Stimulated activated CD8-positive, alpha-beta memory T cell treated with anti-CD3 and anti-CD28 coated beads, Interleukin-4, amount 100 ng/mL, for 1 hour (primary cell): ENCODE measurements at places on chromosomes 13 and 19.

- DNase-seq = no peak
Measured at GRCh38 chr13:110560601-110561343, 750 bp downstream of the RAB20 start.

- DNase-seq = no peak
Measured at GRCh38 chr19:35845215-35846037, 6.9 kb downstream of the NPHS1 start.

GRCh38 chr13:39815345-39816111, 160.1 kb downstream of the COG6 start:
- no peak for DNase-seq

- DNase-seq = no peak
Measured at GRCh38 chr13:67273001-67273400, 42.9 kb upstream of the PCDH9 start.

DNA sequence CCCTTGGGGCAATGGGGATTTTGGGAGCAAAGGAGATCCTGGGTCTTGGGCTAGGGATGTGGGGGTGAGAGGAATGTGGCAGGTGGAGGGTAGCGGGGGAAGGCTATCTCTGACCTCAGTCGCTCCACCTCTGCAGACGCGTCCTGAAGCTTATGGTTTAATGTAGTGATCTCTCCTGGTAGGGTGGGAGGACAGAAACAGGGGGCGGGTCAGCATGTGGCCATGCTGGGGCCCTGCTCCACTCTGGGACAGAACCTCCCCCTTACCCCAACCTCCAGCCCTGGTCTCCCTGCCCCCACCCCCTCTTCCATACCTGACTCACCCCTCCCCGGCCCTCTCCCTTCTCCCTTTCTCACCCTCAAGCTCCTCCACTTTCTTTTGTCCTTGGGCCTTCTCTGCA, 1.4 kb downstream of the BST2 start:
- DNase-seq = no peak

DNA sequence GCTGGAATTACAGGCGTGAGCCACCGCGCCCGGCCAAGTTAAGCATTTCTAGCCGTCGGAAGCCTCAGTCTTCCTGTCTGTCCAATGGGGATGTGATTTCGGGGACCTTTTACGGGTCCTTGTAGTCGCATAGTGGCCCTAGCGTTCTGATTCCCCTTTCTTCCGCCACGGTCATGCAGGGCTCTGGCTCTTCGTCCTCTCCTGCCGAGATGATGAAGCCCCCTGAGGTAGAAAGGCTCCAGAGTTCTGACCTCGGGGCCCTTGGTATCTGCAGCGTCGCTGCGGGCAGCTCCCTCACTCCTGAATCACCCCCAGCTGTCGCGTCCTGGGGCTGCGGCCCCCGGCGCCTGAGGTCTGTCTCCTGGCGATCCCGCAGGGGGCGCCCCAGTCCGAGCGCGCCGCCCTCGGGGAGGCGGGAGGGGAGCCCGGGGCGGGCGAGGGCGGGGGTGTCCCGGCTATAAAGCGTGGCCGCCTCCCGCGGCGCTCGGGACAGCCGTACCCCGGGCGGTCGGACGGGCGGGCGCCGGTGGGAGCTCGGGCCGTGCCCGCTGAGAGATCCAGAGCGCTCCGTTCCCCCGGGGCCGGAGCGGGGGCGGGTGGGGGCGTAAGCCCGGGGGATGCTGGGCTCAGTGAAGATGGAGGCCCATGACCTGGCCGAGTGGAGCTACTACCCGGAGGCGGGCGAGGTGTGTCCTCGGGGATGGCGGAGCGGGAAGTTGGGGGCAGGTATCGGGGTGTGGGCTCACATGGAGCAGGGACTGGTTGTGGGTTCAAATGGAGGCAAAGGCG, at the start of gene FOXA3:
TSS of gene FOXA3 (plus strand) at position 487 of the 789 bp plus-strand sequence. CDS start at position 618, 131 bp downstream.
- DNase-seq = no peak

DNA sequence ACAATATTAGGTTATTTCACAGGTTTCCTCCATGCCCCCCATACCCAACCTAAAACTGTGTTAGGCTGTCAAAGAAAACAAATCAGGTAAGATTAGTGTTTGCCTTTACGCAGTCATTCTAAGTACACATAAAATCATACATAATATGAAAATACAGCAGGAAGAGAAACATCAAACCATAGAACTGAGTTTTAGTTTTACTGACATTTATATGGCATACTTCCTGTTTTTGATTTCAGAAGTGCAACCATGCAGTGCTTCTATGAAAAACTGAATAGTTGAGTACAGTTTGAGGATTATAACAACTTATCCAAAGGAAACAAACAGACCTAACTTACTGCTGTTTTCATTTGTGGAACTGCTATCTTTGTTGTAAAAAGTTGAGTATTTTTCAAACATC, 91.3 kb downstream of the KCNRG start:
- no peak for DNase-seq

- DNase-seq = no peak
Measured at GRCh38 chr13:33775339-33776108, 42.4 kb upstream of the RFC3 start.

DNA sequence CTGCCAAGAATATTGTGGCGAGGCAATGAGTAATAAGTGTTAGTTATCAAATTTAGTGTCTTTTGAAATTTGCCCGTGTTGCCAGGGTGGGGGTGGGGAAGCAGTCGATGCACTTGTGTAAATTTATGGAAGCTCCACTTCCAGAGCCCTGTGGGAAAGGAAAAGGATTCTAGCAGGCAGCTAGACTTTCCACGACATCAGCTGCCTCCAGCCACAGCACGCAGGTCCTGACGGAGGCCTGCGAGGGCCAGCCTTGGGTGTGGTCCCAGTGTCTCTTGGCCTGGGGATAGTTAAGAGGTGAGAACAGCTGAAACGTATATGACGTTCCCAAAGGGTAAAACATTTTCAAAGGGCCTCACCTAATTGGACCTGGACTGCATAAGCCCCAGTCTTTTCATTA, 433.0 kb downstream of the TSHZ3 start:
- no peak for DNase-seq

GRCh38 chr13:29111446-29111845, 291.3 kb downstream of the MTUS2 start:
- no peak for DNase-seq

- no peak for DNase-seq
Measured at GRCh38 chr19:51392701-51393100, 2.3 kb upstream of the C19orf84 start.

- no peak for DNase-seq
Measured at GRCh38 chr13:27352698-27353097, 71.7 kb upstream of the GTF3A start.

DNA sequence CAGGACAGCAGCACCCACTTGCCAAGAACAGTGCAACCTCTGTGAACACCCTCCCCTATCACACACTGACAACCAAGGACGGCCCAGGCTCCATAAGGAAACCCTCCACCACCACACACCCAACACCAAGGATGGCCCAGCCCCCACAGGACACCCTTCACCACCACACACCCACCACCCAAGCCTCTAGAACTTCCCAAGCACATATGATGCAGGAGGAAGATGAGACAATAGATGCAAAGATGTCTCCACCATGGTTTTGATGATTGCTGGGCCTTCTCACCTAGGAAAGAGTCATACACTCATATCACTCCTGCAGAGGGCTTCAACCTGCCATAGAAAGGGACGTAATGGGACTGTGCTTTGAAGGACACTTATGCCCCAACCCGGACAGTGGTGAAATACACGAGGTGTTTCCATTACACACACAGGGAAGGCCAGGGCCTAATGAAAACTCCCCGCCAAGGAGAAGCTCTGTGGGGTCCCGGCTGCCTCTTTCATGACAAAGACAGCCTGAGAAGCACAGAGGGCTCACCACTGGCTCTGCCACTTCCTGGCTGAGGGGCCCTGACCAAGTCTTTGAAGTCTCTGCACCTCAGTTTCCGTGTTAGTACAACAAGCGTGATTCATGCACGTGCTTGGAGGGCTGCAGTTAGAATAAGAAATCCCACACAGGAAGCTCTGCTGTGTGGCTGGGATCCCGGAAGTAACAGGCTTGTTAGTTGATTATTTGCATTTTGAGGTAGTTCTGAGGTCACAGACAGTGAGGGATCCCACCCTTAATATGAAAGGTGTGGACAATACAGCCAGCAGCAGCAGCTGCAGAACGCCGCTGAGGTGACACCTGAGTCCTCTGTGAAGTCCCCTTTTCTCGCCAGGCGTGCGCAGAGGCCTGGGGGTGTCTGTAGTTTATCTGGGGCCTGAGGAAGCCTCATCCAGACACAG, 61.9 kb upstream of the ATP12A start:
- DNase-seq = peak; percentile 58

DNA sequence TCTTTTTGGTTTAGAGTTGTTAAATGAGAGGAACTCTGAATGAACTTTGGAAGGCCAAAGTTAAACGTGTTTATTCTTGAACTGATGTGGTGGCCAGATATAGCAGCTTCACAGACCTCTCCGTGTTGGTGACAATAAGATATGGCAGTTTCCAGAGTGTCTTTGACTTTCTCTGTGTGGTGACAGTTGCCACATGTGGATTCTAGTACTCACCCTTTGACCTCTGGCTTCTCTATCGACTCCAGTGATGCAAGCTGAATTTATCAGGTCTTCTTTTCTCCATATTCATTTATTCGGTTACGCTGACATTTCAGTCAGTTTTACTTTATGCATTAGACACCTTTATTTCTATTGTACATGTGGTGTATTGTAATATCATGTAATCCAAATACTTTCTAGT, 1469.5 kb downstream of the SLITRK1 start:
- DNase-seq = no peak

GRCh38 chr13:93948162-93948922, 531.1 kb downstream of the DCT start:
- DNase-seq = no peak

DNA sequence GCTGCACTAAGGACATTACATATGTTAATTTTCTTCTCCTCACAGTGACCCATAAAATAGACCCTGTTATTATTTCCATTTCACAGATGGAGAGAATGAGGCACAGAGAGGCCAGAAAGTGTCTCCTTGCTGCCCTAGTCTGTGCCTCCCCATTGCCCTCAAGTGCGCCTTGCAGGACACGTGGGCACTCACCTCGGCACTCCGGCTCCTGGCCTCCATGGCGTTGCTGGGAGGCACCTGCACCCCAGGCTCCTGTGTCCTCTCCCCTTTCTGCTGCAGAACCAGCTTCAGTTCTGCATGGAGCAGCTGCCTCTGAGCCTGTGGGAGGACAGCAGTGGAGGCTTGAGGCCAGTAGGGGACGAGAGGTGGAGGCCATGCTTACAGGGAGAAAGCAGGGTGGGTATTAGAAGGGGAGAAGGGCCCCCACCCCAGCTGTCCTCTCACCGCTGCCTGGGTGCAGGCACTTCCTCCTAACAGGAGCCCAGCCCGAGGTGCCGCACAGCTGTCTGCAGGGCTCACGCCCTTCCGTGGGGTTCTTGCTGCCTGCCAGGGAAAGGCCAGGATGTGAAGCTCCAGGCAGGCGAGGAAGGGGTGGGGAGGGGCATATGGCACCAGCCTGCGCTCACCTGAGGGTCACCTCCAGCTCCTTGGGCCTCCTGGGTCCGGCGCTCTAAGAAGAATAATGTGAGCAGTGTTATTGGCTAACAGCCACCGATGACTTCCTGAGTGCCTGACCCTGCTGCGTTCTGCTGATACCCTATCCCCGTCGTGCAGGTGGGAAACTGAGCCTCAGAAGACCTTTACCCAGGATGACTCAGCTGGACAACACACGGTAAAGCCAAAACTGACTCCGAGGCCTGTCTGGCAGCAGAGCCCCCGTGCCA, 5.2 kb downstream of the PRX start:
- DNase-seq = no peak

- DNase-seq = no peak
Measured at GRCh38 chr13:23381866-23382265, 51.6 kb downstream of the SACS start.

GRCh38 chr19:32971012-32971595, 654 bp downstream of the CEP89 start:
- no peak for DNase-seq

- DNase-seq = no peak
Measured at GRCh38 chr13:76293346-76293745, 592.9 kb downstream of the KCTD12 start.

DNA sequence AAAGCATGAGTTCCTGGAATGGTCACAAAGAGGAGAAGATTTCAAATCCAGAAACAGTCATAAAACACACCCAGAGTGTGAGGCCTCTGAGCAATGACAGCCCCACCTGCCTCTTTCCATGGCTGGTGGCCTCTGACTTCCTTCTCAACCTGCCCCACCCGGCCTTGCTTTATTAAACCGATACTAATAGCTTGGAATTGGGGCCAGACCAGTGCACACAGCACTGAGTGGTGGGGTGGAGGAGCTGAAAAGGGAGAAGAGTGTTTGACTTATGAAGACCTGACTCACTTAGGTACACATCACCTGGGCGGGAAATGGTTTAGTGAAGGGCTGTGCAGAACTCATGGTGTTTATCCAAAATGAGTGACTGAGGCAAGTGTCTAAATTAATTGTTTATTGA, 20.7 kb upstream of the CEACAM6 start:
- DNase-seq = no peak

GRCh38 chr13:31951215-31951678, 80.3 kb upstream of the FRY start:
- DNase-seq = no peak

DNA sequence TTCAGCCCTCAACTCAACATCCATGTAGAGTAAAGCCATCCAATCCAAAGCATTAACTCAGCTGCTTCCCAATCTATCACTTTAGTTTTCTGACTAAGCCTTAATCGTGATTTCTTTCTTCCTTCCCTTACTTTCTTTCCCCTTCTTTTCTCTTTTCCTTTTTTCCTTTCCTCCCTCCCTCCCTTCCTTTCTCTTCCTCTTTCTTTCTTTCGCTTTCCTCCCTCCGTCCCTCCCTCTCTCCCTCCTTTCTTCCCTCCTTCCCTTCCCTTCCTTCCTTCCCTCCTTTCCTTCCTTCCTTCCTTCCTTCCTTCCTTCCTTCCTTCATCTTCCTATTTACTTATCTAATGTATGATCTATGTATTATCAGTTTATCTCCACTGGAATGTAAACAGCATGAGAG, 71.2 kb downstream of the ERCC5 start:
- DNase-seq = no peak

DNA sequence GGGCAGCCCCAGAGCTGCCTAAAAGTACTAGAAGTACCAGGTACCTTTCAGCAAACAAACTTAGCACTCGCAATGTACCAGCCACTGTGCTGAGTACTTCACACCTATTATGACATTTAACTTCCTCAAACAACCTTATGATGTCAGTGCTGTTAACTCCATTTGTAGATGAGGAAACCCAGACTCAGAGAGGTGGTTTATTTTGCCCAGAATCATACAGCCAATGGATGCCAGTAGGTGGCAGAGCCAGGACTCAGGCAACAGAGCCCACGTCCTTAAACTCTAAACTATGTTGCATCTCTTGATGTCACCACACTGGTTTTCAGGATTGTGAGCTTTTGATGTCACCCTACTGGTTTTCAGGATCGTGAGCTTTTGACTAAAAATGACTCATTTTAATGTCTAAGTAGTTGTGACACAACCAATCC, 78.9 kb downstream of the FLT1 start:
- DNase-seq = no peak

- DNase-seq = no peak
Measured at GRCh38 chr19:48490981-48491792, 20.4 kb downstream of the LMTK3 start.

DNA sequence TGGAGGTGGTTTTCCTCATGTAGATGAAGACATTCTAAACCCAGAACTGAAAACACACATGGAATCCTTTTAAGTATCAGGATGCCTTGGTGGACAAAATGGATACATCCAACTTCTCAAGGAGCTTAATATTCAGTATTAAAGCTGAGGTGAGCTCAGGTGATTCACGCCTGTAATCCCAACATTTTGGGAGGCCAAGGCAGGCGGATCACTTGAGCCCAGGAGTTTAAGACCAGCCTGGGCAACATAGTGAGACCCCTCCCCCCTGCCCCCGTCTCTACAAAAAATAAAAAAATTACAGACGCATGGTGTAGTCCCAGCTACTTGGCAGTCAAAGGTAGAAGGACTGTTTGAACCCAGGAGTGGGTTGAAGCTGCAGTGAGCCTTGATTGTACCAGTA, 28.8 kb downstream of the DPRX start:
- no peak for DNase-seq
